T-helper 1 cell (primary cell): ENCODE measurements at places on chromosomes 6 and 20.

- no peak for DNase-seq
Measured at GRCh38 chr6:146582857-146583256, 15.9 kb upstream of the ADGB start.

GRCh38 chr6:137092018-137092417, 47.3 kb upstream of the IL20RA start:
- DNase-seq: no peak

DNA sequence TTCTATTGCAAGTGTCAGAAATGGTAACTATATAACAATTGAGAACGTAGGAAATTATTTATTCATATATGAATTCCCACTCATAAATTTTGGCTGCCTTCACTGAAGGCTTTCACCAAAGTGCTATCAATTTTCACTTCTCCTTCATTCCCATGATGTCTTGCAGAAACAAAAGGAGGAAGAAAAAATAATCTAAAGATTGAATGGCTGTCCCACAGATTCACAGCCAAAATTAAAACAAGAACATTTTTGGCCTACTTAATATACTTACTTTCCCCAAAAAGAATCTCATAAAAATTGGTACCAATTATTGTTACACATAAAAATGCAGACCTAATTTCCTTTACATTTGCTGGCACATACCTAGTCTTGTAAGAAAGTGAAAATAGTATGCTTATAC, 616.1 kb downstream of the CD109 start:
- no peak for DNase-seq

DNA sequence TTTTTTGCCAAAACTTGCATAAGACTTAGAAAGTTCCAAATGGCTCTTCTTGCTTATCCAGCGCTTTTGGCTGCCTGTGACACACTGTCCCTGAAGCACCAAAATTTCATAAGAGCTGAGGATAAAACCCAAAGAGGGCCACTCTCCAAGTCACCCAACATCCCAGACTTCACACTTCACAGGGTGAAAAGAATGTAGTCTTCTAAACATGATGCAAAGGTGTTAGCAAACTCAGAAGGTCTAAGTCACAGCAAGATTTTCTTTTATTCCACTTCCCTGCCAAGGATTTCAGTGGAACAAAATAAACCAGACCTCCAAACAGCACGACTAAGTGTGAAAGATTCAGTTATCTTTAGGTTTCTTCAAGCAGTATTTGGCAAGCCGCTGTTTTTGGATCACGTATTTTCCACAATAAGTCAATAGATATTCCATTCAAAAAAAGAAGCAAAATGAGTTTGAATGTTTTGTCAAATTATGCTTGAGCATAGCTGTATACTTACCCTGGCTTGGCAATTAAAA, 44.6 kb upstream of the CD93 start:
- no peak for DNase-seq

- no peak for DNase-seq
Measured at GRCh38 chr20:56801971-56802755, 173.1 kb downstream of the TFAP2C start.

DNA sequence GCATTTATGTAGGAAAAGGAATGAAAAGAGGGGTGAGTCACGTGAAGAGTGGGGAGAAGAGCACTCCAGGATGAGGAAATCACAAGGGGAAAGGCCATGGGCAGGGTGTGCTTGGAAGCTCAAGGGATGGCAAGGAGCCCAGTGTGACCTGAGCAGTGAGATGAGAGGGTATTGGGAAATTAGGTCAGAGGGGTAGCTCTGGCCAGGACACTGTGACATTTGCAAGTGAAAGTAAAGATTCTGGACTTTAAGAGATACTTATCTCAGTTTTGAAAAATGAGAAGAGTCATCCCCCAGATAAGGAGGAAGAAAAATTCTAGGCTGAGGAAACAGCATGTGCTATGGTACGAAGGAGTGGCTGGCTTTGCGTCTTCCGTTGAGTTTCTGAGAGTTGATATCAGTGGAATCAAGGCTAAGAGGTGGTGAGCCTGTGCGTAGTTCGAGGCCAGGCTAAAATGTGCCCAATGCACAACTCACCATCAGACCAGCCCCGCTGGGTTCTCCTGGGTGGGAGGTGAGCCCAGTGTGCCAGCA, 79.9 kb downstream of the GCLC start:
- DNase-seq: no peak

- DNase-seq: no peak
Measured at GRCh38 chr20:38722683-38723016, 1.6 kb upstream of the SLC32A1 start.

DNA sequence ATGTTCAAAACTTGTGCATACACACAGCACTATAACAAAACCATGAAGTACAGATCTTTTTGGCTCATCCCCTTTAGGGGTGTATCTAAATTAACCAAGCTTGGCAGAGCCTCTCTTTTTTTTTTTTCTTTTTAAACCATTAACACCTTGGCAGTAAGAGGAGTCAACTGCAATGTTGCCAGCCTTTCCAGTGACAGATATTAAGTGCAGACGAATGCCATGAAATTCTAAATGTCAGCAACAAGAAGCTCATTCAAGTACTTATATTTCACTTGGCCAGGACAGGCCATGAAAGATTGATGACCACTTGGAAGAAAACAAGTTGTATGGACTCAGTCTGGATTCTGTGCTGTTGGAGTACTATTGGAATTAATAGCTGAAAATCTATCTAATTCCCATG, 49.8 kb downstream of the SLC17A5 start:
- DNase-seq: no peak
